Uterus (tissue), 4 donors: ENCODE measurements at places on chromosomes 7 and 10. TPM values are rescaled to one million over a fixed set of nuclear protein-coding genes. Genes with fewer than 3 reads are reported as not detected.

PNLIP gene
- not detected for total RNA-seq

OR9A2 gene
- total RNA-seq = not detected

ANXA8 gene
- total RNA-seq = not detected

EPHB6 gene
- 34.6 TPM for total RNA-seq

ABHD11 gene
- total RNA-seq = 14.1 TPM

WNT8B gene
- total RNA-seq = 0.28 TPM

CCDC3 gene
- total RNA-seq = 7.9 TPM

FRG2B gene
- not detected for total RNA-seq

SFMBT2 gene
- 23.4 TPM for total RNA-seq

PRSS37 gene
- total RNA-seq = not detected

PDE1C gene
- 15.9 TPM for total RNA-seq

GTF2IRD2 gene
- total RNA-seq = 41.8 TPM

NPTX2 gene
- total RNA-seq = 5.1 TPM

INA gene
- total RNA-seq = not detected

DBF4 gene
- 8.5 TPM for total RNA-seq

SLC39A12 gene
- total RNA-seq = not detected

NEURL1 gene
- total RNA-seq = 3.8 TPM

MUC12 gene
- total RNA-seq = 14.9 TPM

GNAT3 gene
- not detected for total RNA-seq

NUP42 gene
- 58.3 TPM for total RNA-seq

SLC18A3 gene
- not detected for total RNA-seq

EVX1 gene
- total RNA-seq = not detected

MRC1 gene
- 51.8 TPM for total RNA-seq

CFAP70 gene
- total RNA-seq = 1.8 TPM

NPSR1 gene
- total RNA-seq = not detected

GRM3 gene
- 2.1 TPM for total RNA-seq

CRPPA gene
- total RNA-seq = 2.0 TPM

SH2D4B gene
- total RNA-seq = 1.4 TPM

SPDYE2 gene
- not detected for total RNA-seq

PIP gene
- total RNA-seq = not detected

IQUB gene
- not detected for total RNA-seq

ZNF425 gene
- total RNA-seq = not detected

TCERG1L gene
- total RNA-seq = not detected

FAM107B gene
- total RNA-seq = 69.7 TPM

FAM131B gene
- total RNA-seq = 7.4 TPM

PLXDC2 gene
- total RNA-seq = 52.9 TPM

LRMDA gene
- 15.7 TPM for total RNA-seq

MYO1G gene
- 1.0 TPM for total RNA-seq

CDK14 gene
- total RNA-seq = 61.0 TPM

HOXA13 gene
- 0.59 TPM for total RNA-seq

SPDYE16 gene
- total RNA-seq = not detected

OR2A42 gene
- 4.1 TPM for total RNA-seq

FAM13C gene
- 18.7 TPM for total RNA-seq

SLC18A2 gene
- 1.1 TPM for total RNA-seq

ITPRID1 gene
- total RNA-seq = not detected

TWIST1 gene
- total RNA-seq = 20.8 TPM

VPS37D gene
- total RNA-seq = 6.7 TPM

GDF2 gene
- not detected for total RNA-seq

CDNF gene
- total RNA-seq = 3.8 TPM

STN1 gene
- 28.5 TPM for total RNA-seq

HMX2 gene
- total RNA-seq = not detected

HMX3 gene
- total RNA-seq = not detected

SLC26A4 gene
- total RNA-seq = 1.2 TPM

RPEL1 gene
- 0.26 TPM for total RNA-seq

NFE2L3 gene
- not detected for total RNA-seq

OR6V1 gene
- not detected for total RNA-seq

CYP3A4 gene
- 0.18 TPM for total RNA-seq

CHAT gene
- total RNA-seq = not detected

MSRB2 gene
- total RNA-seq = 22.0 TPM
